NCI-H2081 (cell line): ENCODE measurements at places on chromosomes 11 and 22.

DNA sequence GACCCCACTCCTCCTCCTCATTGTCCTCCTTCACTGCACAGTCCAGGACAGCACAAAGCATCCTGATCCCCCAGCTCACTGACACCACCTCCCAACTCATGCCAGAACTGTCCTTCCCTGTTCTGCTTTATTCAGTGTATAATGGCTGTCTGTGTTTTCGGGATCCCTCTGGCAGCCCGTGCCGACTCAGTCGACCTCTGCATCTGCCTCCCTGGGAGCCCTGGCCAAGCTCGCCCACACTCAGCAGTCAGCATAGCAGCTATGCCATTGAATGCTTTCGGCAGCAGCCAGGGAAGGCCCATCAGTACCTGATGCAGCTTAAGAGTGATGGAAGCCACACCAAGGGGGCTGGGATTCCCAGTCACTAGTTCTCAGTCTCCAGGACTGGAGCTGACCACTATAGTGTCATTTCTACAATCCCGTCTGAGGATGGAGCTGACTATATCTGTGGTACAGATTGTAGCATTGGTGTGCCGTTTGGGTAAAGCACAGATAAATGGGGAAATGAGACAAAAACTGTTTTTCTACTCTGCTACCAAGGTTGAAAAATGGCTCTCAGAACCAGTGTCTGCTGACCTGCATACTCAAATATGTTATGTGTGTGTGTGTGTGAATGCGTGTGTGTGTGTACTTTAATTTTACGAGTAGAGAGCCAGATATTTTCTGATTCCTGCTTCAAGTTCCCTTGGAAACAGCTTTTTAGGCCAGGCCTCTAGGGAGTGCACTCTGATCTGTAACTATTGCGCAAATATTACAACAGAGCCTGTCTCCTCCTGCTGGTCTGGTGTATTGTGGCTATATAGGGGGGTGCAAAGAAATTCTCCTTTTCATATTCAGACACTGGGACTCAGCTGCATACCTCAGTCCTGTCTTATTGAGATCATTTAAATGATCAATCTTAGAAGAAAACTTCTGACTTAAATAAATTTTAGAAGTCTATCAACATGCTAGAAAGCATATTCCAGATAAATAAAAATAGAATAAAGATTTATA, 78.8 kb upstream of the TOP3B start:
- DNase-seq: peak; percentile 5

DNA sequence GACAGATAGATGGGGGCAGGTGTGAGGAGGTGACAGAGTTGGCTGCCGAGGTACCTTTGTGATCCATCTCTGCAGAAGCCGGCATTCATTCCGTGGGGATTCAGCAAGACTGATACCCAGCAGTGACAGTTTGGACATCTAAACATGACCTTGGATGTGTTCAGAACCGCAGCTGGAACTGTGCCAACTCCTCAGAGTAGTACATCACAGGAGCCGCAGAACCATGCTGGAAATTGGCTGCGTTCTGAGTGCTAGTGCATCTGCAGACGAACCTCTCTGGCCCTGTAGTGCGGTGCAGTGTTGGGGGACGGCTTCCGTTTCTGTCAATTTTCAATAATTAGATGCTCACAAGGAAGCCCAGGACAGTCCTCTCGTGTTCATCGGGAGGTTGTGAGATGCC, 772.1 kb downstream of the NTM start:
- no peak for DNase-seq

GRCh38 chr22:46574438-46574992, 37.1 kb upstream of the CELSR1 start:
- no peak for DNase-seq

DNA sequence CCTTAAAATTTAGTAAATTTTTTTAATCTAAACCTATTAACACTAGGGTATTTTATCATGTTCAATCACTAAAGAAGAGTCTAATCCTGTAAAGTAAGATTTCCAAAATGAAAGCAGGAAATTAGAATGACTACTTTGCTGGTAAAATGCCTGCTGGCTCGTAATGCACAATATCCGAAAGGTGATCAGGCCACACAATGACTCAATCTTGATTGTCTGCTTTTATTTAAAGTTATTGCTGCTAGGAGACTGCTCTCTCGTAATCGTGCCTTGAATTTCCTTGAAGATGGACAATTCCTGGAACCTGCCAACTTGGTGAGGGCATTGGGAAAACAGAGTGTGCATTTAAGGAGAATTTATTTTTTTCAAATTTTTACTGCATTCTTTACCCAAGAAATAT, 1786.5 kb upstream of the RAG2 start:
- no peak for DNase-seq

GRCh38 chr11:35780951-35781860, 118.6 kb downstream of the TRIM44 start:
- no peak for DNase-seq

DNA sequence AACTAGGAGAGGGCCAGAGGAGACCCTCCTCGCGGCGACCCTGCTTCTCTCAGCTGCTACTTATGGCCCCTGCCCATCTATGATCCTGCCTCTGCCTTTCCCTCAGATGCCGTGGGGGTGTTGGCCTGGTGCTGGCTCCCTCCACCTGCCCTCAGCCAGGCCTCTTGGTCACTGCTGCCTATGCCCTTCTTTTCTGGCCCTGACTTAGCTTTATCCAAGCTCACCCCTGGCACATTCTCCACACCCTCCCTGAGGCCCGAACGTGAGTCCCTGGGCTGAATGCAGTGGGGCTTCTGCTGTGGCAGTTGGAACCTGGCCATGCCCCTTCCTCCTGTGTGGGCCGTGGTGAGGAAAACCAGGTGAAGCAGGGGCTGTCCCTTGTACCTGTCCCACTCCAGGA, 19.8 kb upstream of the SUSD2 start:
- no peak for DNase-seq

DNA sequence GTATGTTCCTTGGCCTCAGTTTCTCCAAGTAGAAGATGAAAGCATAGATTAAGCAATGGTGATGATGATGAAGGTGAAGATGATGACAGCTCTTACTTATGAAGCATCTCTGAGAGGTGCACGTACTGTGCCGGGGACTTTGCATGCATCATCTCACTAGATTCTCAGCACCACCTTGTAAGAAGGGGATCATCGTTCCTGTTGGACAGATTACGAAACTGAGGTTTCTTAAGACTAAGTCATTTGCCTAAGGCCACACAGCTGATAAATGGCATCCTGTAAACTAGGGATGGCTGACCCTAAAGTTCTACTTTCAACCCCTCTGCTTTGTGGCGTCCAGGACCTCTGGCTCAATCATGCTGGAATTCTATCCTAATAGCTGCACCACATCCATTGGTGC, 8.7 kb downstream of the MS4A15 start:
- DNase-seq: no peak

DNA sequence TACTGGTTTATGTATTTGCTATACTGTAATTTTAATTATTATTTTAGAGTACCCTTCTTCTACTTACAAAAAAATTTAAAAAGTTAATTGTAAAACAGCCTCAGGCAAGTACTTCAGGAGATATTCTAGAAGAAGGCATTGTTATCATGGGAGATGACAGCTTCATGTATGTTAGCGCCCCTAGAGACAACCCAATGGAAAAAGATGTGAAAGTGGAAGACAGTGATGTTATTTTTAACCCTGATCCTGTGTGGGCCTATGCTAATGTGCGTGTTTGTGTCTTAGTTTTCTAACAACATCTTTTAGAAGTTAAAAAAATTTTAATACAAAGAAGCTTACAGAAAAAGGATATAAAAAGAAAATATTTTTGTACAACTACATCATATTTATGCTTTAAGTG, 205.0 kb downstream of the FAM76B start:
- DNase-seq: no peak

DNA sequence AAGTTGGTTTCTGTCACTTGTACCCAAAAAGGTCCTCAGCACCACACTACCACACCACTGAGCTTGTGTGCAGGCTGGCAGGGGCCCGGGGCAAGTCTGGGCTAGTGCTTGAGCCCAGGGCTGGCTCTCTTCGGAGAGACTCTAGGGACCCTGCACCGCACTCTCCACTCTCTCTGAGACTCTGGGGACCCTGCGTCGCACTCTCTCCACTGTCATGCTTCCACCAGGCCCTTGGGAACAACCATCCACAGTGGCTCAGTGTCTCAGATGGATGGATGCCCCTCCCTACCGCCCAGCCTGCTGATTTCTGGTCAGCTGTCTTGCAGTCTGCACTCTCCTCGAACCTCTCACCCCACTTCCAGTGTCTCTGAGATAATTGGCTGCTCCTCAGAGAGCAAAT, 2.0 kb upstream of the SBF1 start:
- no peak for DNase-seq

DNA sequence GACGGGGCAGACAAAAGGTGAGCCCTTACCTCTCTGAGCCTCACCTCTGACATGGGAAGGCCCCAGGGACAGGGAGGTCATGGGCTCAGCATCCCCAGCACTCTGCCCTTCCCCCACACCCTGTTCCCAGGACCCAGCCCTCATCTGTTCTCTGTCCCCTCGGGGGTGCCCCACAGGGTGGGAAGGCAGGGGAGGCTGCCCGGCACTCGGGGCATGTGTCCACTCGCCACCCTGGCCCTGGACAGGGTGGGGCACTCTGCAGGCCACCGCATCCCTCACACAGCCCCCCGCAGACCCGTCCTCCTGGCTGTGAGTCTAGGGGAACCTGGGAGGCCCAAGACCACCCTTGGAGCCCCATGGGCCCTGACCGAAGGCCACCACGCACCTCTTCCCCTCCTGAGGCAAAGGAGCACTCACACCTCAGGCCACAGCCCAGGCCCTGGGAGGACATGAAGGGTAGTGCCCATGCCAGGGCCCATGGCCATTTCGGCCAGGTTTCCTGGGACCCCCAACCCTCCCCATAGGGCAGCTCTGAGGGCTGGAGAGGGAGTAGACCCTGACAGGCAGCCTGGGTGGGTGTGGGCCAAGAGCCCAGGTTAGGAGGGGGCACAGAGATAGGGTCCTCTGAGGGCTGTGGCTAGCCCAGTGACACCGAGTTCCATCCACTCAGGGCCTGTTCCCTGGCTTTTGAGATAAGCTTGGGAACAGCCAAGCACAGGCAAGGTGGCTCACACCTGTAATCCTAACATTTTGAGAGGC, 193.1 kb downstream of the IGLL1 start:
- no peak for DNase-seq

GRCh38 chr11:69662021-69662698, 13.0 kb downstream of the LTO1 start:
- no peak for DNase-seq

DNA sequence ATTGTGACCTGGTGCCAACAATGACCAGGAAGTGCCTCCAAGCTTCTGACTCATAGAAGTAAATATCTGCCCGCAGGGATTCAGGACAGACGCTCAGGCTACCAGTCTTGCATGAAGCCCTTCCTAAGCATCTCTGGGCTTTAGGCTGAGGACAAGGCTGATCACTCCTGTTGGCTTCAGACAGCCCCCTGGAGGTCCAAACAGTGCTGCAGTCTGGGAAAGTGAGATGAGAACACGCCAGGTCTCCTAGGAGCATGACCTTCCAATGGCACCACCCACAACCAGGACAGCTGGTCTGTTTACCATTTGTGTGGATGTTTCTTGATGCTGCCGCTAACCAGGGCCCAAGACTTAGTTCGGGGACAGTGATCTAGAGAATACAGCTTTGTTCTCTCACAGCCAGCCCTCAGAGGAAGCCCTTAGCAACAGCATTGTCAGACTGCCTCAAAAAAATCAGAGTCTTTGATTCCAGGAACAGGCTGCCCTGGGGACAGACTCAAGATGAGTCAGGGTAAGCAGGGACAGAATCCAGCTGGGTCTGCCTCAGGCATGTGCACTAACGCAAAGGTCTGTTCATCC, 111.2 kb downstream of the ZNF280B start:
- no peak for DNase-seq

- no peak for DNase-seq
These were observed 1.1 kb downstream of the EXT2 start for GRCh38 chr11:44096360-44097185.

GRCh38 chr22:30291058-30291892, 2.0 kb upstream of the CASTOR1 start:
- no peak for DNase-seq

GRCh38 chr11:108891909-108892511, 227.1 kb downstream of the DDX10 start:
- DNase-seq: no peak

- peak; percentile 53 for DNase-seq
These were observed 79.1 kb upstream of the LMO2 start for GRCh38 chr11:33970984-33971466.

- DNase-seq: no peak
These were observed 6.5 kb upstream of the KCNQ1OT1 start for GRCh38 chr11:2706321-2706720.

DNA sequence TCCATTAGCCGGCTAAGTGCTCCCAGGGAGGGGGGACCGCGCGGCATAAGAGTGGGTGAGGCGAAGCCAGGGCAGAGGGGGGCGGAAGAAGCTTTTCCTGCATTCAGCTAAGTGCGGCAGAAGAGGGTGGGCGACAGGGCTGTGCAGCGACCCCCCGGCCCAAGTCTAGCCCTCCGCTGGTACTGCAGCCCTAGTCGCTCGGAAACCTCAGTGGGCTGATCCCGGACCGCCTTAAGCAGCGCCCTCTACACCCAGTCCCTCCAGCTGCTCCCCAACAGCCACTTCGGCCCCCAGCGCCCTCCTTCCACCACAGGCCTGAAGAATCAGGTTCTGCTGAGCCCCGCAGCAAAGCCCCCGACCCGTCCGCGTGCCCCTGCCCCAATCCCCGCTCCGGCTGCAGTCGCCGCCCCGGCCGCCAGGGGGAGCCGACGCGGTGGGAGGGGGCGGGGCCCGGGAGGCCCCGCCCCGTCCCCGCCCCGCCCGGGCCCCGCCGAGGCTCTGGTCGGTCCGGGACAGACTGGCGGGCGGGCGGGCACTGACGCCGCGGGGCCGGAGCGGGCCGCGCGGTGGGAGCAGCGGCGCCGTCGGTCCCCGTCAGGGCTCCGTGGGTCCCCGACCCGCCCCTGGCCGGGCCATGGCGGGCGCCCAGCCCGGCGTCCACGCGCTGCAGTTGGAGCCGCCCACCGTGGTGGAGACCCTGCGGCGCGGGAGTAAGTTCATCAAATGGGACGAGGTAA, at the start of gene PLCB3:
TSS of gene PLCB3 (plus strand) at position 515 of the 737 bp plus-strand sequence. CDS start at position 635, 120 bp downstream.
- peak; percentile 19 for DNase-seq
